ENCODE measurements at places on chromosomes 12 and 14.

DNA sequence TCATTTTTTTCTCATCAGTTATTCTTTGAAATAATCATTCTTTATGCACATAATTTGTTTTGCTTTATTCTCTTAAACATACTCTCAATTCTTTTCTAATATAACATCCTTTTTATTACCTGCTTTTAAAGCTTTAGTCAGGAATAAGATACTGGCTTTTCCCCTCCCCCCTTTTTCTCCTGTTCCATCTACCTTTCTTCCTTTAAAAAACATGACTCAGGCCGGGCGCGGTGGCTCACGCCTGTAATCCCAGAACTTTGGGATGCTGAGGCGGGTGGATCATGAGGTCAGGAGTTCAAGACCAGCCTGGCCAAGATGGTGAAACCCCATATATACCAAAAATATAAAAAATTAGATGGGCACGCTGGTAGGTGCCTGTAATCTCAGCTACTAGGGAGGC, 25.4 kb downstream of the HIF1A start:
- no peak for DNase-seq

DNA sequence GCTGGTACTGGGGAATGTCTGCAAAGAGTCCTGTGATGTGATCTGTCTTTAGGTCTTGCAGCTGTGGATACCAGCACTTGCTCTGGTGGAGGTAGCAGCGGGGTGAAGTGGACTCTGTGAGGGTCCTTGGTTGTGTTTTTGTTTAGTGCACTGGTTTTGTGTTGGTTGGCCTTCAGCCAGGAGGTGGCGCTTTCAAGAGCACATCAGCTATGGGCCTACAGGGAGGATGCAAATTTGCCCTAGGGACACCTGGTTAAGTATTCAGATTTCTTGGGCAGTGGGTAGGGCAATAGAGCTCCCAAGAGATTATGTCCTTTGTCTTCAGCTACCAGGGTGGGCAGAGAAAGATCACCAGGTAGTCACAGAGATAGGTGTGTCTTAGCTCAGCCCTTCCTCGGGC, 63.8 kb downstream of the PTGER2 start:
- no peak for DNase-seq

GRCh38 chr12:7451756-7452155, 7.8 kb upstream of the CD163L1 start:
- DNase-seq, result no peak

DNA sequence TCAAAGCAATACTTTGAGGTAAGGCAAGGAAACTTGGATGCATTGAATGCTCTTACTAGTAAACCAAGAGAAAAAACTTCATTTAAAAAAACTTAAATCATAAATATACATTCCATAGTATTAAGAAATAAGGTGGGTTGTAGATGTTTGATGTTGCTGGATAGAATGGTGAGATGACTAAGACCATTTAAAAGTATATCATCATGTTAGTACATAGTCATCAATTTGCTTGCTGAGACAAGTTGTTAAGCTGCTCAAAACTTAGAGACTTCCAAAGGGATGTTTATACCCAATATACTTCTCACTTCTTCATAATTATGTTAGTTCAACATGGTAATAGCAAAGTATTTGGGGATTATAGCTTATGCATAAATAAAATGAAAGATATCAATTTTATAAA, 675.5 kb upstream of the MGAT4C start:
- peak; percentile 8 for DNase-seq

DNA sequence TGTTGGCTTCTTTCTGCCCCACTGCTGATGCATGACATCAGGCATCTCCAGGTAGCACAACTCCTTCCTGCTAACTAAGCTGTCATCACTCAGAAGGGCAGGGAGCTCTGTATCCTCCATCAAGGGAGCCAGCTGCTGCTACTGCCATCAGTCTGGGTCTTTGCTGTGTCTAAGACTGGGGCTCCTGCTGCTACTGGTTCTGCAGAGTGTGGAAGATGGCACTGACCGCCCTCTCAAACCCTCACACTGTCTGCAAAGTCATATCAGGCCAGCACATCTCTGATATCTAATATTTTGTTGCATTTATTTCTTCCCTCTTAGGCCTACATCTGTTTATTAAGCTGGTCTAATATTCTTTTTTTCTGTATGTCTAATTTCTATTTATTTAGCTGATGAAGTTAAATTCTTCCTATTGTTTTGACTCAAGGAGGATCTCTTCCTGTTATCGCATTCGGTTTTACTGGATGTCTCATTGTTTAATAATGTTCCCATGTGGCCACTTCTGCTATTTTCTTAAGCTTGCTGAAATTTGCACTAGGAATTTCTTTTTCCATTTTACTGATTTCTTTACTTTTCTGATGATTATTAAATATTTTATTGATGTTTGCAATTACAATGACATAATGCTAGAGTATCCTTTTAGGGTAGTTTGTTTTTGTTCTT, 7.6 kb upstream of the E2F7 start:
- DNase-seq, result no peak

- DNase-seq, result no peak
Observed at GRCh38 chr12:105278043-105278697, 42.2 kb upstream of the APPL2 start.

Data from fibroblast of skin of abdomen (primary cell).